ENCODE measurements at places on chromosomes 6 and 20.
A peak's percentile ranks its signal among the peaks of the same experiment; 100 is the strongest.

- no peak for DNase-seq
Observed at GRCh38 chr6:75199889-75200288, 6.0 kb downstream of the COL12A1 start.

GRCh38 chr6:81293896-81294295 lies 458.6 kb downstream of the TENT5A start:
- no peak for DNase-seq

- no peak for DNase-seq
Observed at GRCh38 chr20:50583442-50584150, 73.4 kb downstream of the PTPN1 start.

GRCh38 chr20:55540486-55540885 lies 464.8 kb downstream of the CBLN4 start:
- DNase-seq = peak; percentile 41

DNA sequence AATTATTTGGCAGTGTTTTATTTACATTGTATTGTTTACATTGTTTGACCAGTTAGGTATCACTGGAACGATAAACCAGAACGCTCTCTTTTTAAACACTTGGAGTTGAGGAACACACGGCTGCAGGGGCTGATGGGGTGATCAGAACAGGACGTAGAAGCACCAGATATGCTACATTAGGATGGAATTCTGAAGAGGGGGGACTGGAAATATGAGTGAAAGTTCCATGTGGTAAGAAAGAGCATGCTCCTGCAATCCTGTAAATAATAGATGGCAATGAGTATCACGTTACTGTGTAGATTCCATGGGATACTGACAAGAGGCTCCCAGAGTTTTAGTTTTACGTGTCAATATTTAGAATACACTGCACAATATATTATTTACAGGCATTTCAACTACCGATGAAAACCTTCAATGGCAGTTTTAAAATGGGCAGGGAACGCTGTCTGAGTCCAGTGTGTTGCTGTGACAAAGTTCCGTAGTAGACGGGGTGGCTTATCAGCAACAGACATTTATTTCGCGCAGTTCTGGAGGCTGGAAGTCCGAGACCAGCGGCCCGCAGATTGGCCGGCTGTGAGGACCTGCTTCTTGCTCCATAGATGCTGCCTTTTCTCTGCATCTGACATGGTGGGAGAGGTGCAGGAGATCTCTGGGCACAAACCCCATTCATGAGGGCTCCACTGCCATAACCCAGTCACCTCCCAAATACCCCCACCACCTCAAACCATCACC lies 43.1 kb downstream of the SYNJ2 start:
- no peak for DNase-seq

DNA sequence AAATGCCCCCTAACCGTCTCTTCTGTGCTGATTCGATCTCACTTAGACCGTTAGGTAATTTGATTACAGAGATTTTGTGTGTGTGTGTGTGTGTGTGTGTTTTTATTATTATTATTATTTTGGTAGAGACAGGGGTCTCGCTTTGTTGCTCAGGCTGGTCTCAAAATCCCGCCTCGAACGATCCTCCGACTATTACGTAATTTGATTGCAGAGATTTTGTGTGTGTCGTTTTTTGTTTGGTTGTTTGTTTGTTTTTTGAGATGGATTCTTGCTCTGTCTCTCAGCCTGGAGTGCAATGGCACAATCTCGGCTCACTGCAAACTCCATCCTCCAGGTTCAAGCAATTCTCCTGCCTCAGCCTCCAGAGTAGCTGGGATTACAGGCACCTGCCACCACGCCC lies 28.3 kb downstream of the FOXF2 start:
- no peak for DNase-seq

All from keratinocyte (primary cell).